ENCODE measurements at places on chromosomes 11 and 22.

- DNase-seq = no peak
These were observed 256.5 kb upstream of the CADM1 start for GRCh38 chr11:115760461-115761320.

- DNase-seq = no peak
These were observed 253.6 kb upstream of the CCDC179 start for GRCh38 chr11:23113887-23114216.

DNA sequence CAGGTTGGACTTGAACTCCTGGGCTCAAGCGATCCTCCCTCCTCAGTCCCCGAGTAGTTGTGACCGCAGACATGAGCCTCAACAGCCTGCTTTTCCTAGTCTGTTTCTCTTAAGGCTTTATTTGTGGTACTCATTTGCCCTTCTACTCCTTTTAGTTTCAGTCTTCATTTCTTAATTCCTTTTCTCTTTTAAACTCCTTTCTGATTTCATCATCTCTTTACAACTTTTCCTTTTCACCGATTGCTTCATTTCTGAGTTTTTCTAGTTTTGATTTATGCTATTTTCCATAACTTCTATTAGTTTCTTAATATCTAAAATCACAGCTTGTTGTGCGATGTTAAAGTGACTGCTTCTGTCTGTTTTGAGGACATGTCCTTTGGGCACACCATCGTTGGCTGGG lies 17.3 kb upstream of the MRGPRF start:
- DNase-seq = no peak

- DNase-seq = no peak
These were observed 45.0 kb downstream of the LINC01488 start for GRCh38 chr11:69526453-69526810.

DNA sequence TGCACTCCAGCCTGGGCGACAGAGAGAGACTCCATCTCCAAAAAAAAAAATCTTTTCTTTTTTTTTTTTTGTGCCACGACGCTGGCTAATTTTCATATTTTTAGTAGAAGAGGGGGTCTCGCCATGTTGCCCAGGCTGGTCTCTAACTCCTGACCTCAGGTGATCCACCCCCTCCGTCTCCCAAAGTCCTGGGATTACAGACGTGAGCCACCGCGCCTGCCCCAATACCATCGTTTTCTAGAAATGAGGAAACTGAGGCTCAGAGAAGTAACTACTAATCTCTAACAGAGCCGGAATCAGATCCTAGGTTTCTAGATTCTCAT lies 13.5 kb downstream of the SSH3 start:
- no peak for DNase-seq

Measured in renal cortical epithelial cell (primary cell).